DMS79 treated with DMSO at 0.1 percent for 48 hours (cell line): ENCODE measurements at places on chromosomes 1 and 21.

- no peak for DNase-seq
Measured at GRCh38 chr1:12409681-12410080, 179.9 kb downstream of the VPS13D start.

GRCh38 chr1:98556521-98557158 lies 104.9 kb upstream of the SNX7 start:
- no peak for DNase-seq

GRCh38 chr1:6107409-6108356 lies 62.0 kb downstream of the KCNAB2 start:
- no peak for DNase-seq

- no peak for DNase-seq
Measured at GRCh38 chr1:200038981-200039848, 11.7 kb downstream of the NR5A2 start.

DNA sequence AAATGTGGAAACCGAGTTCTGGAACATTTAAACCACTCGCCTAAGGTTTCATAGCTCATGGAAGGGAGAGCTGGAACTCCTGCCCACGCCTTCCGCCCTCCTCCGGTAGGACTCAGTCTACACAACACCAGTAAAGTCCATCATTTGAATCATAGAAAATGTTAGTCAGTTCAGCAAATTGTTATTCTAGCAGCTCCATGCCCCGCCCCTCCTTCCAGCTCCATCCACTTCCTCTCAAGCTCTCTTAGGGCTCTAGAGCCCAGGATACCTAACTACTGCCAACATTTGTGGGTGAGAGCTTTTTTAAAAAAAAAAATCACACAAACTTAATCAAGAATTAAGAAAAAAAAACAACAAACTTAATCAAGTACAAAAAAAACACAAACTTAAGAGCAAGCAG lies 121.8 kb downstream of the TBX15 start:
- DNase-seq: no peak

- no peak for DNase-seq
Measured at GRCh38 chr1:79708646-79709265, 702.2 kb upstream of the ADGRL4 start.

DNA sequence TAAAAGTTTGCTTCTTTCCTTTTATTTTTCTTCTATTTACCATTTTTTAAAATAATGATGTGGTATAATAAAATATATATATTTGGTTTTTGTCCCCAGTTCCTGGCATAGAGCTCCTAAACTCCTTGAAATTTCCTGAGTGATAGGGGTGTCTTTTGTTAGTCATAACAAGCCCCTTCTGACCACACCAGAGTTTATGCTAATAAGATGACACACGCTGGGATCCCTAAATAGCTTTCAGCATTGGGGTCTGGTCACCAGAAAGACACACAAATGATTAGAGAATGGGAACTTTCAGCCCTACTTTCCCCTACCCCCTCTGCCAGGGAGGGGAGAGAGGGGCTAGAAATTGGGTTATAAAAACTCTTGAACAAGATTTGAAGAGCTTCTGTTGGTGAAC lies 56.2 kb downstream of the COL24A1 start:
- DNase-seq: no peak

GRCh38 chr1:151539321-151540020 lies 638 bp upstream of the TUFT1 start:
- peak; percentile 99 for DNase-seq

DNA sequence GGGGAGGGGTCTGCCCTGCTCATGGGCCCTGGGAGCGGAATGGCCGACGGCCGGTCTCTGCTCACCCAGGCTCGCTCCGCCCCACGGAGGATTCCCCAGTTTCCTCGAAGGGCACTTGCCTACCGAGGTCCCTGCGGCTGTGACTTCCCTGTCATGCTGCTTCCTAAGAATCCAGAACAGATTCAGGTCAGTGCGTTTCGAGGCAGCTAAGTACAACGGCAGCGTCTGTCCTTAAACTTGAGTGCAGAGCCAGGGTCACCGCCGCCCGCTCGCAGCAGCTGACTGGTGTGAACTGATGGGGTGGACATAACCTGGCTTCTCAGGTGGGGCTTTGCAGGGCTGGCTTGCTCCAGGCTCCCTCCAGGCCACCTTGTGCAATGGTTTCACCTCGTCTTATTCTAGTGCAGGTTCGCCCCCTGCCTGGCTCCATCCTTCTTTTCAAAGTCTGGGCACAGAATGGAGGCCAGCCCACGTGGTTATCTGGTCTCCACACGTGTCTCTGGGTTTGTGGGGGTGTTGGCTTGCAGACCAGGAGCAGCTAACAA lies 7.6 kb upstream of the C1orf174 start:
- DNase-seq: no peak
